HEK293T (cell line): ENCODE measurements at places on chromosomes 2 and 18.

GRCh38 chr2:164818149-164819136 lies 23.2 kb downstream of the COBLL1 start:
- DNase-seq: no peak

GRCh38 chr18:50638884-50639420 lies 79.1 kb downstream of the MAPK4 start:
- no peak for DNase-seq

GRCh38 chr2:5454051-5454390 lies 238.2 kb upstream of the SOX11 start:
- no peak for DNase-seq

DNA sequence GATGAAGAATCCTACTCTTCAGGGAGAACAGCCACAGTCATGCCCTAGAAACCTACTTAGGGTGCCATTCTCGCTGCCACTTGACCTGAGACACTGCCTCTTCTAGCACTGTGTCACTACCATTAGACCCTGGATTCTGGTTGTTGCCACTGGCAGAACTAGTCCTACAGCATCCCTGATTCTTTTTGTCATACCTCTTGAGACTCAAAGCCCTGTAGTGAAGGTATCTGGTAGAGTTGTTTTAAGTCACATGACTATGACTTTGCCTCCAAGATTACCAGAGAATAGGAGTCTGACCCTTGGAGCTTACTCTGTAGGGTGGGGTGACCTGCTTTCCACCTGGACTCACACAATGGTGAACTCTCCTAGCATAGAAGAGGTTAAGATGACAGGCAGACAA lies 296.7 kb downstream of the TNS1 start:
- no peak for DNase-seq

DNA sequence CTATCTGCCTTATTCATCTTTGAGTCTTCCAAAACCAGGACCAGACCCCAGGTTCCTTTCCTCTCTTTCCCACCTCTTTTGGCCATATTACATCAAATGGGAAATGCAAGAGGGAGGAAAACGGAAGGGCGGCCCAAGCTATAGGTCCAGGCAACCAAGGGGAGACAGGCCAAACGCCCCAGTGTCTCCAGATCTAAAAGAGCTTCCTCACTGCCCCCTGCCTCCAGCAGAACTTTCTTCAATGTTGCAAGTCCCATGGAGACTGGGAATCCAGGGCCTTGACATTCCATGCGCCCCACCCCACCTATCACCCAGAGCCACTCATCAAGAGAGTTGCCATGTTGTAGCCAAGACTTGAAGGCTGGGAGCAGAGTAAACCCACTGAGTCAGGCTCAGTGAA lies 15.4 kb downstream of the TNS1 start:
- DNase-seq: no peak

DNA sequence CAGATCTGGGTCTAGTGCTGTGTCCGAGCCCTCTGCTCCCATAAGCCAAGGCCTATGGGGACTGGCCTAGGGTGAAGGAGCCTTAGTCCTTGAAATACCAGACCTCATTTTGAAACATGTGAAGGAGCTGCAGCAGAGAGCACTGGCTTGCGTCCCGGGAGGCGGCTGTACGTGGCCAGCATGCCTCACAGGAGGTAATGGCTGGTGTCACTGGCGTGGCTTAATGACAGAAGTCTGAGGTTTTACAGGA lies 72.7 kb upstream of the OTOS start:
- DNase-seq: no peak
